ENCODE measurements at places on chromosomes 6 and 20. TPM values are rescaled to one million over a fixed set of nuclear protein-coding genes. Genes with fewer than 3 reads are reported as not detected.

- no peak for DNase-seq
Observed at GRCh38 chr6:160014869-160015182, 45.9 kb downstream of the IGF2R start.

- no peak for DNase-seq
Observed at GRCh38 chr6:151291722-151292059, 51.9 kb downstream of the AKAP12 start.

DNA sequence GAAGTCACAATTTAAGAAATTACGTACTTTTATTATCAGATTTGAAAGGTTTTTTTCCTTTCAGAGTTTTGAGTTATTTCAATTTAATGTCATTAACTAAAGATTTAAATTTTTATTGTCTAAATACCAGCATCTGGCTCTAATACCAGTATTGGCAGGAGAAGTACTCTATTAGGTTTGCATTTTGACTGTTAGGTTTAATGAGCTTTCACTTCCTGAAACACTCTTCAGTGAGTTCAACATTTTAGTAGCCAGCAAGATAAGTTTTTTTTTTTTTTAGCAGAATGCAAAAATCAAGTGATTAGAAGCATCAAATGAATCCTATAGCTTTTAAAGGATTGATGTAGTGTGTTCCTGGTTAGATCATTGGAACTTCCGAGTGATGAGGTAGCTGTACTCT, 34.0 kb upstream of the SCGN start:
- no peak for DNase-seq

GRCh38 chr6:40163924-40164323, 229.7 kb upstream of the MOCS1 start:
- no peak for DNase-seq

DNA sequence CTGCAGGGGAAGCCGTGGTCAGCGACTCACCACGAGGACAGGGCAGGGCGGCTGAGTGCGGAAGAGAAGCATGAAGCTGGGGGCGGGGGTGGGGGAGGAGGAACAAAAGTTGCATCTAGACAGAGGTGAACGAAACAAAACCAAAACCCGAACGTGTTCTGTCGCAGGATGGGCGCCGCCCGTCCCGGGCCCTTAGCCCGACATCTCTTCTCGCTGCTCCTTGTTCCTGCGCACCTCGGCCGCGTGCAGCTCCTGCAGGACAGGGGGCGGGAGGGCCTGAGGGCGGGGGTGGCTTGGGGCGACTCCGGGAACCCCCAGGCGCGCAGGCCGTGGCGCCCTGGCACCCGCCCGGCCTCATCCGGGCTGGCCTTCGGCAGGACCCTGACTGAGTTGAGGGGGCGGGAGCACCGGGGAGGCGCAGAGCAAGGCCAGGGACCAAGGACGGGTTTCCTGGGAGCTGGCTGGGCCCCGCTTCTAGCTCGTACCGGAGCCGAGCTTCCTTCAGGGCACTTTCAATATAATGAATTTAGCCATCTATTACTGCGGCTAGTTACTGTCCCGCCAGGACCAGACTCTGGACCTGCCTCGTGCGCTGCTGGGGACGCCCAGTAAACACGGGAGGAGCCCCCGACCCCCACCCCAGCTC, 12.0 kb downstream of the STMN3 start:
- DNase-seq = no peak

The CLPSL2 gene
- not detected for polyA plus RNA-seq

The NUS1 gene
- 10.9 TPM for polyA plus RNA-seq
